ENCODE measurements at places on chromosomes 6 and 20. TPM values are rescaled to one million over a fixed set of nuclear protein-coding genes. Genes with fewer than 3 reads are reported as not detected.

GRCh38 chr20:63787302-63787701 is 43.8 kb downstream of the ZBTB46 start:
- peak; percentile 32 for DNase-seq

GRCh38 chr20:40276301-40276700 is 412.7 kb downstream of the MAFB start:
- no peak for DNase-seq

The OTOR gene
- total RNA-seq, result not detected

The TOMM6 gene
- 284 TPM for total RNA-seq

GRCh38 chr20:34676642-34677373 is at the start of gene PIGU:
Gene PIGU (minus strand): TSS chr20:34677092. CDS start chr20:34677085, 7 bp downstream.
- peak; percentile 97 for DNase-seq

DNA sequence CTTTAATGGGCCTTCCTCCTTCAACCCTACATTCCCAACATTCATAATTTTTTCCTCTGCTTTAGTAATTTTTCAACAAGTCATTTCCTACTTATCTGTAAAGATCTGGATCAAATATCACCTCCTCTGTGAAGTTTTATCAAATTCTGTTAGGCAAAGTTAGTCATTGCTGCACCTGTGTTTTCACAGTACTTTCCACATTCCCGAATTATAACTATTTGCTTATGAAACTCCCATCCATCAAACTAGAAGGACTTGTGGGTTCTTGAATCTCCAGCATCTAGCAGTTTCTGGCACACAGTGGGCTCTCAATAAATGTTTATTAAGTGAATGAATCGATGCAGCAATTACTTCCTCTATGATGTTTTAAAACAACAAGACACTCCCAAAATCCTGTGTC is 257.6 kb downstream of the HDGFL1 start:
- DNase-seq, result no peak

The ARFGAP1 gene
- 144 TPM for total RNA-seq

DNA sequence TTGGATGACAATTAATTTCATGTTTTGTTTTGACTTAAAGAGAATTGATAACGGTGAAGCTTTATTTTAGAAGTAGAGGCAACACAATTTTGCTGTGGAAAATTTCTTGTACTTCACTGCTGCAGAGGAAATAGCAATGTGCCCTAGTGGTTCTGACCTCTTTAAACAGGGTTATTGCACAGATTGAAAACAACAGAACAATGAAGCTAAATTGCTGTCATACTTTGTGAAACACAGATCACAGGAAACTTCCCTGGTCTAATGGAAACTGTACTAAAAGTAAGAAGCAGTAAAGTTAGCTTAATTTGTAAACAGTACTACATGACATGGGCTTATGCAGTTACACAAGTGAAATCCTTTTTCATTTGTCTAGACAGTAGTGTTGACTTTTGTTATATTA is 31.3 kb downstream of the OR2A4 start:
- no peak for DNase-seq

- no peak for DNase-seq
Observed at GRCh38 chr6:138454981-138455706, 44.1 kb downstream of the NHSL1 start.

DNA sequence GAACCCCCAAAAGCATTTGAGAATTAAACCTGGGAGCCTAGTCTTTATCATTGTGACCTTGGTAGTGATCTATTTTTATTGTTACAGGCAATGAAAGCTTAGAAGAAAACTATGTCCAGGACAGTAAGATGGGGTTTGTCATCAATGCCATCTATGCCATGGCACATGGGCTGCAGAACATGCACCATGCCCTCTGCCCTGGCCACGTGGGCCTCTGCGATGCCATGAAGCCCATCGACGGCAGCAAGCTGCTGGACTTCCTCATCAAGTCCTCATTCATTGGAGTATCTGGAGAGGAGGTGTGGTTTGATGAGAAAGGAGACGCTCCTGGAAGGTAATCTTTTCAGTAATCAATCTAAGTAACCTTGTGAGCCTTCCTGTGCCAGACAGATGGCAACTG is 191.5 kb upstream of the RAB32 start:
- no peak for DNase-seq

- peak; percentile 80 for DNase-seq
Observed at GRCh38 chr6:33856655-33857054, 52.9 kb upstream of the MLN start.

DNA sequence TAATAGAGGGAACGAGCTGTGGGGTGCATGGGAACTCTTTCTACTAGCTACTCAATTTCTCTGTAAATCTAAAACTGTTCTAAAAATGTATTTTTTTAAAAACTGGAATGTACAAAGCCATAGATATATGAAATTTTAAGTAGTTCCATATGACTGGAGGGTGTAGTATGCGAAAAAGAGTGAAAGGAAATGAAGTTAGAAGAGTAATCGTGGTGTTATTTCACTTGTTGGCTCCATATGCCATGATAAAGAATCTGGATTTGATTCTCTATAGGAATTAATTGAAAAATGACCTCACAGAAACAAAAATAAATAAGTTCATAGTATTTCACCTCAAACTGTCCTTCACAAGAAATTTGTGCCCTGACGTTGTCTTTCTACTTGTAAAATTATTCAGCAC is 500.2 kb downstream of the TENT5A start:
- no peak for DNase-seq

DNA sequence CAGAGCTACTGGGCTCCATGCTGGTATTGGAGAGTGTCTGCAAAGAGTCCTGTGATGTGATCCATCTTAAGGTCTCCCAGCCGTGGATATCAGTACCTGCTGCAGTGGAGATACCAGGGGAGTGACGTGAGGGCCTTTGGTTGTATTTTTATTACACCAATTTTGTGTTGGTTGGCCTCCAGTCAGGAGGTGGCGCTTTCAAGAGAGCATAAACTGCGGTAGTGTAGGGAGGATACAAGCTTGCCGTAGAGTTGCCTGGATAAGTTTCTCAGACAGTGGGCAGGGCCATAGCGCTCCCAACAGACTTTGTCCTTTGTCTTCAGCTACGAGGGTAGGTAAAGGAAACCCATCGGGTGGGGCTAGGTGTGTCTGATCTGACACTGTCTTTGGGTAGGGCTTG is 113.0 kb upstream of the CEP162 start:
- no peak for DNase-seq

DNA sequence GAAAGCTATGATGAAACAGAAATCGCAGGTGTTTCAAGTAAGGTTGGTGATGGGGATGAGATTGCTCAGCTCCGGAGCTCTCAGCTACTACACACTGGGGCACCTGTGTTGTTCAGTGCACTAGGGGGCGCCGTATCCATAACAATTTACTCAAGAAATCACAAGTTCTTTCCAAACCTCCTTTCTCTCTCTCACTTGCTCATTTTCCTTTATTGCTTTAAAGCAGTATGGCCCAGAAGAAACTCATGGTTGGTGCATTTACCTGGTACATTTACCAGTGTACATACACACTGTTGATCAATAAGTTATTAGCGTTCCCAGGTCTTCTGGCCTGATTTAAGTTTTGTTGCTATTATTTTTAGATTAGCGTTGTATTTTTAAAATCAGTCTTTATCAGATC is 235.2 kb upstream of the TAB2 start:
- peak; percentile 88 for DNase-seq

- DNase-seq, result no peak
Observed at GRCh38 chr20:62319346-62319909, 16.6 kb downstream of the ADRM1 start.

The ENPP1 gene
- 9.5 TPM for total RNA-seq

GRCh38 chr6:52522655-52523054 is 54.2 kb downstream of the TRAM2 start:
- no peak for DNase-seq

DNA sequence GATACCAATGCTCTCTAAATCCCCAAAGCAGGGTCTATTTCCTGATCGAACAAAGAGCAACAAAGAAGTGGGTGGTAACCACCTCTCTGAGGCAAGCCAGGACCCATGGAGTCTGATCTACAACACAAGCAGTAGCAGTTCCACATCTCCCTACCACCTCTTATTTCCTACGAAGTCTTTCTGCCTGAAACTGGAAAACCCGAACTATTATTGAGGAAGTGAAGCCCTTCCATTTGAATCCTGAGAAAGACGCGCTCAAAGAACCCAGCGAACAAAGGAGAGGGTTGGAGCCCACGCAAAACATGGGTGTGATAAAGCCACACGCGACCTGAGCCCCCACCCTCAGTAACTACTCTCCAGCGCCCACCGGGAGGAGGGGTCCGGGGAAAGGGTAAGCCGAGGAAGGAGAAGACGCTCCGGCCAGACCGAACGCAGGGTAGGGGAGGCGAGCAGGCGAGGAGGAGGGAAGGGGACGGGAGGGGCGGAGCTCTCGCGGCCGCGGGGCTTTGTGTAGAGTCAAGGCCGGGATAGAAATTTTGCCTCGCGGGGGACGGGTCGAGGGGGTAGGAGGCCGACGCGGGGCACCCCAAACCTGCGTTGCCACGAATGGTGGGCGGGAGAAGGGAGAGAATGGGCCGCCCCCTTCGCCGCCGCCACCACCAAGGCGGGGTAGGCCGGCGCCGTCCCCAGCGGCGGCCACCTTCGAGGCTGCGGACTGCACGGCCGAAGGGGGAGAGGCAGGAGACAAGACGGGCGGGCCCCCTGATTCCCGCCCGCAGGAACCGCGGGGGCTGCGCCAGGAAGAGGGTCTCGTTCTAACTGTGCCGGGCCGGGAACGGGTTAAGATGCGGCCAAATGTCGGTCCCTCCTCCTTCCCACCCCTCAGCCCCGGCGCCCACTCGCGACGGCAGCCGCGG is 802 bp downstream of the HDAC2 start:
- DNase-seq, result peak; percentile 71

DNA sequence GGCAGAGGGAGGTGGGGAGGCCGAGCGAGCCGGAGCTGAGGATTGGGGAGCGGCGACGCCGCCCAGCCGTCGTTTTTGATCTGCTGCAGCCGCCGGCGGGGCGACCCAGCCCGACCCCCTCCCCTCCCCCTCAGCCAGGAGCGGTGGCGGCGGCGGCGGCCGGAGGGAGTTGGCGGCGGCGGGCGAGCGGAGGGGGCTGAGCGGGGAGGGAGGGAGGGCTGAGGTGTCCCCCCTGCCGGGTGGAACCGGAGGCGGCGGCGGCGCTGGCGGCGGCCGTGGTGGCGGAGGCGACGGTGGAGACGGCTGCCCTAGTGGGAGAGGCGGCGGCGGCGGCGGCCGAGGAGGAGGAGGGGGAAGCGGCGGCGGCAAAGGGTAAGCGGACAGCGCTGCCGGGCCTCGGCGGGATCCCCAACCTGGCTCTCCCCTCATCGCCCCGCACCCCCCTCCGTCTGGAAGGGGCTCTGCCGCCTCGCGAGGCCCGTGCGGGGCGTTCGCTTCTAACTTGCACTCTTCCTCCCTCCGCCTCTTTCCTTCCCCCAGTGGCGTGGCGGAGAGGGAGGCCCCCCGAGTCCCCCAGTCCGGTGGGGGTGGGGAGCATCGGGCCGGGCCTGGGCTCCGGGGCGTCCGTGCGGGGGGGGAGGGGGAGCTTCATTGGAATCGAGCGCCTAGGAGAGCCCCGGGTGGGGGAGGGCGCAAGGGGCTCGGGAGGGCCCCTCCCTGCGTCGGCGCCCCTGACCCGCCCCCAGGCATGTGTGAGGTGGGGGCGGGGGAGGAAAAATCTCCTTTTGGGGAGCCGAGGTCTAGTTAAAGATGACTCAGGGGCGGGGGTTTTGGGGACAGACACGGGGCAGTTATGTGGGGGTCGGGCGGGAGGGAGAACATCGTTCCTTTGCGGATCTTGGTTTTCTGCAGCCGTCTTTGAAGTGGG is at the start of gene TAB2:
Gene TAB2, plus strand, starts transcription at position 69 of the 928 bp plus-strand sequence. CDS start 52,286 bp downstream, outside the sequence.
- DNase-seq, result peak; percentile 80

DNA sequence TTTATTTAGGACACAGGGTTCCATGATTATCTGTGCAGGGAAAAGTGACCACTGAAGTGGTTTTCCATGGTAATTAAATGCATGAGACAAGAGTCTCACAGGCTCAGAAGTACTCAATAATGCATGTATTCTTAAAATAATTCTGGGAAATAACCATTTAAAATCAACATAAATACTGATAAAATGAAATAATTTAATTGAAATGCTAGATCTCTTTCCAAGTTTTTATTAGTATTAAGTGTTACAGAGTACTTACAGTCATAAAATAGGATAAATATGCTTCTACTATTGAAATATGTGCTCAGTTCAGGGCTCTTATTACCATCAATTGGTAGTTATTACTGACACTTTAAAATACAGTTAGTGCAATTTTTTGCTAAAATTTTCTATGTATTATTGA is 916.0 kb upstream of the GJE1 start:
- no peak for DNase-seq

- no peak for DNase-seq
Observed at GRCh38 chr20:36337886-36338285, 31.7 kb downstream of the DLGAP4 start.

DNA sequence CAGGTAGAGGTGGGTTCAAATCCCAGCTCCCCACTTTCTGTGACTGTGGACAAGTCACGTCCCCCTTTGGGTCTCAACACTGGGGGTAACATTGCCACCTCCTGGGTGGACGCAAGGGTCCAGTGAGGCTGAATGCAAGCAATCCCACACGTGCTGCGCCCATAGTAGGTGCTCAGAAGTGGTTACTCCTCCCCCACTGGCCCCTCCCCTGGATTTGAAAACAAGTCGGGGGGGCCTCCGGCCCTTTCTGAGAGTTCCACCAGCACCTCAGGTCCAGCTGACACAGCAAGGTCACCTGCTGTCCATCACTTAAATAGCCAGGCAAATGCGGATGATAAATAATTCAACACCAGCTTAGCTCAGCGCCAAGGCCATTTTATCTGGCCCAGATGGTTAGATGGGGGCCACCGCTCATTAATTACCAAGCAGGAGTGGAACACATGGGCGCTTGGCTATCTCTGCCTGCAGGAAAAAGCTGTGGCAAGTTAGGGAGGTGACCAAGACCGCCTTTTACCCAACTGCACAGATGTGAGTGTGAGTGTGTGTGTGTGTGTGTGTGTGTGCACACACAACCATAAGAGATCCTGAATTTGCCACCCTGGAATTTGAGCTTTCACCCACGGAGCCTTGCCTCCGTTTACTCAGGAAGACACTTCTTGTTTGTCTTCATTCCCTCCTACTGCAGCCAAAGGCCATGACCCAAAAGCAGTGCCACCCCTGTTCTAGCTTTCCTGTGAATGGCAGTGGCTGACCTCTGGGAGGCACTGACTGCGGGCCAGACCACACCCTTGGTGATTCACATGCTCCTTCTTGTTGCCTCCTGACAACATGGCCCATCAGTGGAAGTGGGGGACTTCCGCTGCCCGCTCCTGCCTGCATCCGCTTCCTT is 34.7 kb upstream of the KCNB1 start:
- no peak for DNase-seq

Measured in natural killer cell treated with Interleukin-12 subunit alpha and Interleukin-12 subunit beta and Interleukin-15 and Interleukin-18, amount 100 ng/mL, for 72 hours (primary cell).